ENCODE measurements at places on chromosomes 7 and 10.

- DNase-seq = no peak
These were observed 16.1 kb upstream of the PIK3CG start for GRCh38 chr7:106848851-106849442.

DNA sequence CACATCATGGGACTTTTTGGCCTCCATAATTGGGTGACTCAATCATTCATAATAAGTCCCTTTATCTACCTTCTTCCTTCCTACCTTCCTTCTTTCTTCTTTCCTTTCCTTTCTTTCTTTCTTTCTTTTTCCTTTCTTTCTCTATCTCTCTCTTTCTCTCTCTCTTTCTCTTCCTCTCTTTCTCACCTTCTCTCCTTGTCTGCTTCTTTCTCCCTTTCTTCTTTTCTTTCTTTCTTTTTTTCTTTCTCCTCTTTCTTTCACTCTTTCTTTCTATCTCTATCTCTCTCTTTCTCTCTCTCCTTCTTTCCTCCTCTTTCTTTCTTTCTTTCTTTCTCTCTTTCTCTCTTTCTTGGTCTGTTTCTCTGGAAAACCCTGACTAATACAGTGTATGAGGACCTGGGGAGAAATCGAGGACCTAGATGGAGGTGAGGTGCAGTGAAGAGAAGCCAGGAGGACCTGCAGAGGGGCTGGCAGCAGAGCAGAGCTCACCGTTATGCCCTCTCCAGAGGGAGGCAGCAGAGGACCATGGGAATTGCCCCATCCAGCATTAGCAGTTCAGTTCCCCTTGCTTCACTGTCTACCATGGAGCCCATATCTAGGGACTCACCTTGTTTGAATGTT lies 52.7 kb upstream of the BTRC start:
- DNase-seq = no peak

GRCh38 chr7:116569737-116570136 lies 44.9 kb downstream of the CAV1 start:
- DNase-seq = no peak

DNA sequence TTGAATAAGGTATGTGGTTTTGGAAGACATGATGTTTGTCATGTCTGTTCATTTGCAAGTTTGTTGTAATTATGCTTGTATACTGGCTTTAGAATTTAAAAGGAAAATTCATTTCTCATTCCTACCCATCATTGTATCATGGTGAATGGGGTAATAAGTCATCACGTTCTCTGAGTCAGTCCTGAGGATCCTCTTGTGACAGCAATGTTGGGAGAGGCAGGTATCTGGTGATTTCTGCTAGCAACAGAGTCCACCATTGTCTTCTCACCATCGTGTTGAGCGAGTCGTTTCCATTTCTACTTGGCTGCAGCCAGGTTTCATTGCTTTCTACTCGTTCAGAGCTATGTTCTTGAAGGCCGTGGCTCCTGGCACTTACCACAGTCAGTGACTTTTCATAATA lies 16.3 kb downstream of the CUL1 start:
- no peak for DNase-seq

GRCh38 chr7:20507157-20507556 lies 108.3 kb upstream of the ABCB5 start:
- DNase-seq = no peak

- no peak for DNase-seq
These were observed 19.8 kb downstream of the KBTBD2 start for GRCh38 chr7:32871624-32872371.

- no peak for DNase-seq
These were observed 14.1 kb downstream of the TRPV6 start for GRCh38 chr7:142871260-142872105.

DNA sequence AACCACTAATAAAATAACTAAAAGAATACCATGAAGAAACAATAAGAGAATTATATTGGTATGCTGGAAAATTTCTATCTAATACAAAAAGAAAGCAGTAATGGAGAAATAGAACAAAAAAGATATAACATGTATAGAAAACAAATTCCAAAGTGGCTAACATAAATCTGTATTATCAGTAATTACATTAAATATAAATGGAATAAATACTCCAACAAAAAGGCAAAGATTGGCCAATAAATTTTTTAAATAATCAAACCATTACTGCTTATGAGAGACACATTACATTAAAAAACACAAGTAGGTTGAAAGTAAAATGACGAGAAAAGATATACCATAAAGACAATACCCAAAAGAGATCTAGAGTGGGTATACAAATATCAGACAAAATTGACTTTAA lies 90.0 kb downstream of the ARHGAP22 start:
- no peak for DNase-seq

DNA sequence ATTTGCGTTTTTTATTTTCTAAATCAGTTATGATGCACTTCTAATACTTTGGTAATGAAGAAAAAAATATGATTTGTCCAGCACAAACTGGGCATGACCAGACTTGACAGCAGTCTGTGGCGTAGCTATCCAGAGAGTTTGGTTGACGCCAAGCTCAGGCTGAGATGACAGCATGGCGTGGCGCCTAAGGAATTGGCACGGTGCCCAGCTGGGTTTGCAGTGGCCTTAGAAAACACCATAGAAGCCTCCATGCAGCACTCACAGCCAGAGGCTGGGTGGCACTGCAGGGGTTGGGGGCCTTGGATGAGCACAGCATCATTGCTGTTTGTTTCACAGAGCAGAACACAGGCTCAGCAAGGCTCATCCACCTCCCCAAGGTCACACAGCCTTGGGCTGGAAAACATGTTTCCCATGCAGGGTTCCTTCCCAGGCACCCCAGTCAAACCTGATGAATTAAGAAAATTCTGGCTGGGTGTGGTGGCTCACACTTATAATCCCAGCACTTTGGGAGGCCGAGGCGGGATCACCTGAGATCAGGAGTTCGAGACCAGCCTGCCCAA lies 88.9 kb downstream of the GTF2IRD1 start:
- no peak for DNase-seq

GRCh38 chr10:52609071-52609470 lies 163.5 kb downstream of the MBL2 start:
- DNase-seq = no peak

DNA sequence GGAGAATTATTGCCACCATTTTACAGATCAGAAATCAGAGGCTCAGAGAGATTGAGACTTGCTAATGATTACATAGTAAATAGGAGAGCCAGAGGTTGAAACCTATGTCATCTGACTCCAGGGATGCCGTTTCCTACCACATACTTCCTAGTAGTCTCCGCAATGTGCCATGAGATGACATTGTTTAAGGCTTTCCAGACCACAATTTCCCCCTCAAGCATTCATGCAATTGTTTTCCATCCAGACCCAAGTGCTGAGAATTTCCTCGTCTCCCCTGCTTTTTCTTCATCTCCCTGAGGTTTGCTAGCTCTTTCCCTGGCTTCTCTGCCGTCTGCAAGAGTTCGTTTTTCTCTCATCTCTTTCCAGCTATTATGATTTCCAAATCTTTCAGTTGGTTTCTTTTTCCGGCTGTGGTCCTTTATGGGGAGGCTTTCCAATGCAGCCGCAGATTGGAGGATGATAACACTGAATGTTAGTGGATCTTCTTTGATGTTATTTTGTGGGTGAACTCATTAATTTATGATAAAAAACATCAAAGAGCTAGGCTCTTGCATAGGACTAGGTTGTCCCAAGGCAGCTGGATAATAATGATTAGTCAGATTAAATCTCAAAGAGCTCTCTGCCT lies 6.9 kb upstream of the GOLGA7B start:
- no peak for DNase-seq

DNA sequence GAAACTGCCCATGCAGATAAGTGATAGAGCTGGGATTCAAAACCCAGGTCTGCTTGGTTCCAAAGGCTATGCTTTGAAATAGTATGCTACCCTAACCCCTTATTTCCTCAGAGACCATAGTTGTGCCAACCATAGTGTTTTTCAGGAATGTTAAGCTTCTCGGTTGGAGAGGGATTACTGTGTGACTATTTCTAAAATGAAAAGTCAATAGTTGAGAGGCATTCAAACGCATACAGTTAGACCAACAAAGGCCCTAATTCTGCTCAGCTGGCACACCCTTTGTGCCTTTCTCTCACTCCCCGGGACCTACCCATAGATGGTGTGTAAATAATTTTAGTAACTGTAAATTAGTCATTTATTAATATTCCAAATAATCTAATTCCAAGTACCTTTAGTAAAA lies 64.6 kb upstream of the RNF148 start:
- no peak for DNase-seq
